ENCODE measurements at places on chromosomes 16 and 17.

DNA sequence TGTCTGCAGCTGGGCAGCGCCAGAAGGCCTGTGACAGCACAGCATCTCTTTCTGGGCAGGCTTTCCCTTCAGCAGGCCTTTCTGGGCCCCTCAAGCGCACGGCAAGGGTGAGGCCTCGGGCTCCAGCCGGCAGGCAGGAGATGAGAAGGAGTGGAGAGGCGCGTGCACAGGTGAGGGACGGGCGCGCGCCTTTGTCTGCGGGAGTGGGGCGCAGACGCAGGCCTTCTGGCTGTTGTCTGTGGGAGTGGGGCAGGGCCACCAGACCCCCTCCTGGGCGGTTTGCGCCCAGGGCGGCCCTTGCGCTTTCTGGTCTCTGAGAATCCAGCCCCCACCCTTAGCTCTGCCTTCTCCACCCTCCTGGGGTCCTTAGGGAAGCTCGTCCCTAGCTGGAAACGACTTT, 6.5 kb downstream of the ZNF205 start:
- no peak for DNase-seq

- DNase-seq: no peak
Measured at GRCh38 chr17:79174905-79175856, 100.6 kb downstream of the ENGASE start.

- DNase-seq: no peak
Measured at GRCh38 chr16:81744385-81744784, 34.7 kb upstream of the PLCG2 start.

DNA sequence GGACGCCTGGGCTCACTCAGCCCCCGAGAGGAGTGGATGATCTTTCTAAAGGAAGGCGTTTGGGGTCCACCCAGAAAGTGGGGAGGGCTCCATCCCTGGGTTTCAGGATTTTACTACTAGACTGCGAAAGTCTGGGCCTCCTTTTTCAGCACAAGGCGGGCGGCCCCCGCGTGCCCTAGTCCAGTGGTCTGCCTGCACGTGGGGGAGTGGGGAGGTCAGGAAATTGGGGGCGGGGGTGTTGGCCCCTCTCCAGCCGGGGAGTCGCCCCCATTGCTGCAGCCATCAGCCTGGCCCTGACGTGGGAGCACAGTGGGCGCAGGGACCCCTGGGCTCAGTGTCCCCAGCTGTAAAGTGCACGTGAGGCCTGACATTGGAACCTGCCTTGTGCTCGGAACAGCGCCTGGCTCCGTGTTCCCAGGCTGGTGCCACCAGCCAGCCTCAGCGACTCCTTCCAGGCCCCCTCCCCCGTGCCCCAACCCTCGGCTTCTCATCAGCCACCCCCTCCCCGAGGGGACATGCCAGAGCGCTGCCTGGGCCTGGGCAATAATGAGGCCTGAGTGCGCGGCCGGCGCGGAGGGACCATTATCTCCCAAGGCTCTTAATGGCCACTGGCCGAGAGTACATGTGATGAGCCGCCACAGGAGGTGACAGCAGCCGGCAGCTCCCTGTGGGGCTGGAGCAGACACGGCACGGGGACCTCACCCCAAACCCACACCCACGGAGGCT, 2.4 kb upstream of the C1QTNF8 start:
- no peak for DNase-seq

DNA sequence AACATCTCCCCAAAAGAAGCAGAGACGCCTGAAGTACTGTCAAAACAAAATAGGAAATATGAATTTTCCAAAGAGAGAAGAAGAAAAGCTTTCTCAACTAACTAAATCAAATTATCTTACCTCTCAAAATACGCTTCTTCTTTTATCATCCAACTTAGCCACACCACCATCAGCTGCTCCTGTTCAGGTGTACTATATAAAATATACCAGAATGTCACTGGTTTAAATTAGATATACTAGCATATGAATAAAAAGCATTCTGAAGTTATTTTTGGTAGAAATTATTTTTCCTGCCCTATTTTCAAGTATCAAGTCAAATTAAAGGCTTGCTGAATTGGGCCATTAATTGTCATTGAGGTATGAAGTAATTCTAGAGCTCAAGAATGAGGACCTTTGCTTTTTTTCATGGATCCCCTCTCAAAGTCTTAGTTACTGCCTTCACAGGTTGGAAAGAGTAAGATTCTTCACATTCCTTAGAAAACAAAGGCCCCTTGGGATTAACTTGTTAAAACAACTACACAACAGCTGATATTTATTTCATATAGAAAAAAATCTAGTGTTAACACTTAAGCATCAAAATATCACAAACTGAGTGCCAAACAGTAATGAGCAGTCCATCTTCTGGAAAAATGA, 30.1 kb downstream of the INTS2 start:
- no peak for DNase-seq

GRCh38 chr17:36943250-36944191, 5.2 kb upstream of the AATF start:
- no peak for DNase-seq

Measured in NT2/D1 (cell line).